Large intestine (tissue), 12 donors: ENCODE measurements at places on chromosomes 13 and 19.

- no peak for DNase-seq
- no peaks in the 10 kb centered on the region for H3K4me1 ChIP-seq
- H3K27me3 ChIP-seq: no peaks in the 10 kb centered on the region
- H3K36me3 ChIP-seq: no peaks in the 10 kb centered on the region
Observed at GRCh38 chr13:42383025-42383424, 111.1 kb downstream of the AKAP11 start.

DNA sequence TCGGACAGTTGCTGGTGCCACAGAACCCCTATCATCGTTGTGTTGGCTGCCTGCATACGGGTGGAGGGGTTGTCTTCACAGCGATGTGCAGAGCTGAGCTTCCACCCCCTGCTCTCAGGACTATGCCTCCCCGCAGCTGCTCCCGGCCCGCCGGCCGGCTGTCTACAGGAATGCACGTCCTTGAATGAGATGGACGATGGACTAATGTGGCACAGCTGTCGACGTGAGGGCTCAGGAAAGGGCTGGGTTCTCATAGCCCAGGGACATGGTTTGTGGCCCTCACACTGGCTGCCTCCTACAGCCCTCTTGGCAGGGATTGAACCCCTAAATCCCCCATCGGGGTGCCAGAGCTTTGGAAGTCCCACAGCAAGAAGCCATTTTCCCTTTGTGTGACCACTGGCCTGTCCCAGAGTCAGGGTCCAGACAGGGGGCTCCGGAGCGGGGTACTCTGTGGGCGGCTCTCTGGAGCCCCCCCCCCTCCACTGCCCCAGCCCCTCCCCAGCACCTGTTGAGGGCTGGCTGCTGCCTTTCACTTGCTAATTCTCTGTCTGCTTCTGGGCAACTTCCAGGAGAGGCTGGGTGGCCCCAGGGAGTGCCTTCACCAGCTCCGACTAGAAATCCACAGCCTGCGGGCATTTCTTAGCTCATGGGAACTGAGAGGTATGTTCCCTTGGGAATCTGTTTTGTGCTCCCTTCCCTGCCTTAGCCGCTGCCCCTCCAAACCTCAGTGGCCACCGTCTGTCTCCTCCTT lies 40.2 kb downstream of the TSSK6 start:
- no peak overlapping the region for H3K27ac ChIP-seq
- no peak for DNase-seq
- H3K36me3 ChIP-seq: peaks cover 36% of the 10 kb centered on the region
- H3K27me3 ChIP-seq: no peaks in the 10 kb centered on the region
- H3K4me3 ChIP-seq: no peak overlapping the region

DNA sequence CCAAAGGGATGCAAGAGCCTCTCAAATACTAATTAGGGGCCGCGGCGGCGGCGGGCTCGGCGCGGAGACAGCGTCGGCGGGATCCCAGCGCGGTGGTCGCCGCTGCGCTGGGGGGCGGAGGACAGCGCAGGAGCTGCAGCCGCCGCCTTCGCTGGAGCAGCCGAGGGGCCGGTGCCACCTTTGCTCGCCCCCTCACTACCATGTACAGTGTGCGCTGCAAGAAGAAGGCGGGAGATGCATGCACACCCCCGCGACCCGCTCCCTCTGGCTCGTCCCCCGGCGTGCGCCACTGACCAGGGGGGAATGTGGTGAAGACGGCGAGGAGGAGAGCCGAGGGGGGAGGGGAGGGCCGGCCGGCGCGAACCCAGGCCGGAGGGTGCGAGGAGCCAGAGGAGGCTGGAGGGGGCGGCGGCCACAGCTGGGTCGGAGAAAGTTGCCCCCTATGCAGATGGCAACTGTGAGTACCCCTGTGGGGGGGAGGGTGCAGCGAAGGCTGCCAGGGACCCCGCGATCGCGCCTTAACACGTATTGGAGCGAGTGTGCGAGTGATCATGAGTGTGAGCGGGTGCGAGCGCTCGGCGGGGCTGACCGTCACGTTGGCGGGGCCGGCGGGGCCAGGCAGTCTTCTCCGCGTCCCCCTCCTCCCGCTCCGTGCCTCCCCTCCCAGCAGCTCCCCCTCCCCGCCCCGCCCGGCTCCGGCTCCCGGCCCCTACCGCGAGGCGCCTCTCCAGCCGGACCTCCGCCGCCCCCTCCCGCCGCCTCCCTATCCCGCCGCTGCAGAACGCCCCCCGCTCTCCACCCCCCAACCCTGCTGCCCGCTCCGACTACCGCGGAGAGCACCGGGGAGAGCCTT lies 808 bp downstream of the SLITRK5 start:
- no peak overlapping the region for H3K27ac ChIP-seq
- H3K27me3 ChIP-seq: peaks cover 59% of the 10 kb centered on the region
- no peaks in the 10 kb centered on the region for H3K36me3 ChIP-seq
- peaks cover 2% of the 10 kb centered on the region for H3K4me1 ChIP-seq
- peak overlapping the region; percentile 49 for H3K4me3 ChIP-seq

DNA sequence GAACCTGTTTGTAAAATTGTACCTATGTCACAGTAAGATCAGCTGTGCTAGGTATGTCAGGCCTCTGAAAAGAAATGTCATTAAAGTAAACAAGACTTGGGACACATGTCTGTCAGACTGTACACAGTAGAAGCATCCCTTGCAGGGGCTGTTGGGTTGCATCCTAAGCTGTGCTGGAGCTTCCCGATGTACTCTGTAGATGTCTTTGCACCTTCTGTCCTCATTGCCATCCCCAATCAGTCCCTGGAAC lies 48.7 kb upstream of the GPR183 start:
- peak overlapping the region; percentile 68 for H3K27ac ChIP-seq
- no peak for DNase-seq
- H3K27me3 ChIP-seq: no peaks in the 10 kb centered on the region
- H3K36me3 ChIP-seq: peaks cover 62% of the 10 kb centered on the region

- no peak for DNase-seq
- no peaks in the 10 kb centered on the region for H3K36me3 ChIP-seq
- H3K27ac ChIP-seq: no peak overlapping the region
- H3K27me3 ChIP-seq: no peaks in the 10 kb centered on the region
Observed at GRCh38 chr13:47719164-47719563, 281.9 kb downstream of the SUCLA2 start.

- H3K4me1 ChIP-seq: no peaks in the 10 kb centered on the region
- H3K27me3 ChIP-seq: no peaks in the 10 kb centered on the region
- no peaks in the 10 kb centered on the region for H3K36me3 ChIP-seq
- H3K4me3 ChIP-seq: no peak overlapping the region
Observed at GRCh38 chr13:70644052-70644451, 535.8 kb upstream of the KLHL1 start.

GRCh38 chr13:73317140-73317539 lies 258.3 kb downstream of the KLF5 start:
- no peak overlapping the region for H3K27ac ChIP-seq
- no peaks in the 10 kb centered on the region for H3K27me3 ChIP-seq
- H3K4me3 ChIP-seq: no peak overlapping the region
